ENCODE measurements at places on chromosomes 5 and 9.

- no peak for DNase-seq
These were observed 1.9 kb upstream of the IDNK start for GRCh38 chr9:83620841-83621636.

GRCh38 chr5:131622633-131623032, 12.4 kb downstream of the RAPGEF6 start:
- DNase-seq = no peak

- no peak for DNase-seq
These were observed 503.6 kb downstream of the ELAVL2 start for GRCh38 chr9:23322392-23322791.

DNA sequence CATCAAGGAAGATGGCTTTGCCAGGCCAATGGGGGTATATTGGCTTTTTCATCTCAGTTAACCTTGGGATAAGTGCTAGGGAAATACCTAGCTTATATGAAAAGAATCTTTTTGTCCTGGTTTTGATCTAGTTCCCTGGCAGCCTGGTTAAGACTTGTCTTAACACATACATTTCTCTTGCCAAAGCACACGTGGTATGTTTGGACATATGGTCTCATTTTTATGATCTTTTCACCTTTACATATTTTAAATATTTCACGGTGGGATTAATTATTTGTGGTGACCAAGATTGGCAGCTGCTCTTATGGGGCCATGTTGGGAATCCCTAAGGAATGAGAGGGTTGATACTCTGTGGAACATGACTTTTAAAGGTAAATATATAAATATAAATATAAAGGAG, 312.5 kb downstream of the NPR3 start:
- no peak for DNase-seq

GRCh38 chr5:134568337-134568700, 42.8 kb downstream of the JADE2 start:
- no peak for DNase-seq

GRCh38 chr5:9094582-9094981, 451.3 kb downstream of the SEMA5A start:
- DNase-seq = no peak

GRCh38 chr5:60257596-60258271, 364.2 kb upstream of the PDE4D start:
- DNase-seq = no peak
